ENCODE measurements at places on chromosomes 5 and 9.

DNA sequence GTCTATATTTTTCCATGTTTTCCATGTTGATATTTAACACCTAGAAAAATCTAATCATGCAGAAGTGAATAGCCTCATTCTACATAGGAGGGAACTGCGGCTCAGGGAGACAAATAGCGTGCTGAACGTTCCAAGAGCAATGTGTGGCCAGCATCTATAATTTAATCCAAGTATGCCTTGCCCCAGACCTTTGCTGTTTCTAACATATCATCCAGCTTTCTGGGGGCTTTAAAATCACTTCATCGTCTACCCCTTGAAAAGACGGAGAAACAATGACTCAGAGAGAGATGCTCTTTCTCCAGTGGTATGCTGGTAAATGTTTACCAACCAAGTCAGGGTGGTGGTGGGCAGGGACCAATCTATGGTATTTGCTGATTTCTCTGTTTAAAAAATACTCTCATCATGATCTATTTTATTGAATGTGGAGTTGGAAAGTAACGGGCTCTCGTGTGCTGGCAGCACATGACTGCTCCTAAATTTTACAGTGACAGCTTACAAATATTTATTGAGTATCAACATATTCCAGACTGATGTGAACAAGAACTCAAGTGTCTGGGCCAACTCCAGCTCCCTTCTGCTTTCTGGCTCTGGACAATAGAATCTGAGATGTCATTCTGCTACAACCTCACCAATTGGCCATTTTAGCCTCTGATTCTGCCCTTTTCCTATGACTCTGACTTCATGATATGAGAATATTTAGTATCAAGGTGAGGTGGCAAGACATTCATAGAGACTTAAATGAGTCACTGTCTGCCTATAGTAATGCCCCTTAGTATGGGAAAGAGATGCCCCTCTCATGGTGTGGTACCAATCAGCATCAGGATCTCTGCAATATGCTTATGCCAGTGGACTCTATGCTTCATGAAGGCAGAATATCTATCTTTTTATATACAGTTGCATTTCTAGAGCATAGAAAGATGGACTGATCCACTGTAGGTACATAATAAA, 407.4 kb upstream of the TNC start:
- no peak for DNase-seq

DNA sequence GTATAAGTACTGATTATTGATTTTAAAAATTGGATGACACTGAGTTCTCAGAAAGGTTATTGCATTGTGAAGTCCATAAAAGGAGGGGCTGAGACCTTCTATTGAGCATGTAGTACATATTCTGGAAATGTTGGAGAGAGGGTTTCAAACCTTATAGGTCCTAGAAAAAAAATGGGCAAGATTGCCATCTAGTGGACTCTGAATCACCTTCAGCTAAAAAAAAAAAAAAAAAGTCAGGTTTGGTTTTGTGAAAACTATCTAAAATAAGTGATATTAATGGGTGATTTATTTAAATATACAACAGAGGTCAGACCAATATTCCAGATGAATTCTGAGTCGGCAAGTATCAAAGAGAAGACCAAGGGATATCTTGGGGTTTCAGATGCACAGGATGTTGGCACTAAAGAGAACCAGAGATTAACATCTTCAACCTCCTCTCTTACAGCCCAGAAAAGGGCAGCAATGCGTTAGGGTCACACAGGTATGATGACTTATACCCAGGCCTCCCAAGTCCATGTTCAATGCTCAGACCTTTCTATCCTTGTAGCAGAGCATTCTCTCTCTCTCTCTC, 109.8 kb upstream of the NMUR2 start:
- no peak for DNase-seq

- DNase-seq, result no peak
Observed at GRCh38 chr5:142542906-142543305, 143.0 kb downstream of the FGF1 start.

GRCh38 chr5:41410307-41410706, 100.1 kb downstream of the PLCXD3 start:
- no peak for DNase-seq

DNA sequence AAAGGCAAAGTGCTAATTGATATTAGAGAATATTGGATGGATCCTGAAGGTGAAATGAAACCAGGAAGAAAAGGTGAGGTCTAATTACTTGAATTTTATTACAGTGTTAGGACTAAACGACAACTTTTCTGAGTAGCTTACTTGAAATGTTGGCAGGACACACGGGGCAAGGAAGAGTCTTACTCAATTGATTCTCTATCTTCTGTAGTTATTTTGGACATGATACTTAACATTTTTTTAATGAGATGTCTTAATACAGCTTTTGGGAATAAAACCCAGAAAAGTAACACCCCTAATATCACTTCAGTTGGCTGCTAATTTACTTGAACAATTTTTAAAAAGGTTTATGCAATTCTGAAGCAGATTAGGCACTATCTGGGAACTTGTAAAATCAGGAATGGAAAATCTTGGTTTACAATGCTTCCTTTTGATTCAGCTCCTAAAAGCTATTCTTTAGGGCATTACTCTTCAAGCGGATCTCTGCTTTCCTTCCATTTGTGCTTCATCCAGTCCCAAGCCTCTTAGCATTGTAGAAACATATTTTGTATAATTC, 13.7 kb downstream of the SUB1 start:
- no peak for DNase-seq

DNA sequence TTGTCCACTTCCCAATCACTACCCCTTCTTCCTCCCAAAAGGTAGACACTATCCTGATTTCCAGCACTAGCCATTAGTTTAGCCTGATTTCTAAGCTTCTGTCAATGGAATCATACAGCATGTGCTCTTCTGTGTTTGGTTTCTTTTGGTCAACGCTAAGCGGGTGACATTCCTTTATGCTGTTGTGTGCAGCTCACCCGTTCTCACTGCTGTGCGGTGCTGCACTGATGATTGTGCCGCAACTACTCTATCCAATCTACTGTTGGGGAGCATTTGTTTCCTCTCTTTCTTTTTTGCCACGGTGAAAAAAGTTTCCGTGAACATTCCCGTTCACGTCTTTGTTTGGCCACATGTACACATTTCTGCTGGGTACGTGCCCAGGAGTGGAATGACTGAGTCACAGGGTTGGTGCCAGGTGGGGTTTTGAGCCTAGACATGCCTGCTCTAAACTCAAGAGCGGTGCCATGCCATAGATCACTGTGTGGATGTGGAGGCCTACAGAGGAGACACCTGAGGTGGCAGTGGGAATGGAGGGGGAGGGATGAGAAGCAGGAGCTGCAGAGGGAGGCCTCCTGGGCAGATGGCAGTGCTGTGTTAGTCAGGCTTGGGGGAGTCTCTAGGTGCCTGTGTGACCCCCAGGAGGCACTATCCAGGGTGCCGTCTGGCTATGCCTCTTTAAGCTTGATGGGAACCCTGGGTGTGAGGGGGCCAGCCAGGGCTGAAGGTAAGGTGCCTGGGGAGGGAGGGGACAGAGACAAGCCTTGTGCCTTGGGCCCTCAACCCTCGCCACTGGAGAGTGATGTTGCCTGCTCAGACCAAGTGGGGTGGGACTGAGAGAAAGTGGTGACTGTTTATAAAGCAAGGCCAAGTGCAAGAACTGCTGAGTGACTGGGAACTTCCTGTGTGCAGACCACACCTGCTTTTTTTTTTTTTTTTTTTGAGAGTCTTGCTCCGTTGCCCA, 11.4 kb upstream of the ANKRD33B start:
- no peak for DNase-seq

GRCh38 chr5:150599917-150600511, 40.4 kb upstream of the SYNPO start:
- no peak for DNase-seq

- no peak for DNase-seq
Observed at GRCh38 chr9:2191609-2191972, 176.4 kb downstream of the SMARCA2 start.

DNA sequence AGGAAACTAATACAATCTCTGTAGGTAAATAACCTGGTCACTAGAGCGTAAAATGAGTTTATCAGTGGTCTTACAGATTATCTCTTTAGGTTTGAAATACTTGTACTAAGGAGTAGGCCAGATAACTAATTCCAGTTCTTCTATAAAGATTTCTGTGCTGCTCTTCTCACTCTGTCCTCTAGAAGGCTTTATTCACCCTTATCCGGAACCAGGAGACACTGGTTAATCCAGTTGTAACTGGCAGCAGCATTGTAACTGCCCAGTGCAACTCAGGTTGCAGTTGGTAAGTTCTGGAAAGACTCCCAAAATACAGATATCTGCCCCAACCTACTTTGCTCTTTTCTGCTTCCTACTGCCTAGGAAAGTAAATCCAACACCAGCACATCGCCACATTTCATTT, 19.8 kb downstream of the C5orf22 start:
- DNase-seq, result no peak

DNA sequence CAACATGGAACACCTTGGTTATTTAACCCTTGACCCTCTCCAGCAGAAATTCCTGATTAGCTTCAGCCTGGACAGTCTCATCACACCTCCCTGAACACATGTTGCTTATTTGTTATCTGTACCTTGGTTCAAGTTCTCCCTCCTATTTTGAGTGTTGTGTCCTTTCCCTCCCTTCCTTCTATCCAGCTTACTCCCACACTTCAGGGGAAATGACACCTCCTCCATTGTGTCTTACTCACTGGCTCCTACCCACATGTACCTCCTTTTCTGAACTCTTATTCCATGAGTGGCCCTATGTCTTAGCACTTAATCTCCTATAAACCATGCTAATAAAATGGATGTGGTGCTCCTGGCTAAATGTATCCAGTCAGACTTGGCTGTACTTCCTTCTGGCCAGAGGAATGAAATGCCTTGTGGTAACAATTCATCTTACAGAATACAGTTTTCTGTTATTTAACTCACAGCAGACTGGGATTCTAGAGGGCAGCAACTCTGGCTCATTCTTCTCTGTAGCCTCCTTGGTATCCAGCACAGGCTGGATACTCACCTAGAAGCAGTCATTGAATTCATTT, 11.2 kb downstream of the LIX1 start:
- DNase-seq, result no peak

- no peak for DNase-seq
Observed at GRCh38 chr5:125926172-125926571, 497.0 kb upstream of the GRAMD2B start.

DNA sequence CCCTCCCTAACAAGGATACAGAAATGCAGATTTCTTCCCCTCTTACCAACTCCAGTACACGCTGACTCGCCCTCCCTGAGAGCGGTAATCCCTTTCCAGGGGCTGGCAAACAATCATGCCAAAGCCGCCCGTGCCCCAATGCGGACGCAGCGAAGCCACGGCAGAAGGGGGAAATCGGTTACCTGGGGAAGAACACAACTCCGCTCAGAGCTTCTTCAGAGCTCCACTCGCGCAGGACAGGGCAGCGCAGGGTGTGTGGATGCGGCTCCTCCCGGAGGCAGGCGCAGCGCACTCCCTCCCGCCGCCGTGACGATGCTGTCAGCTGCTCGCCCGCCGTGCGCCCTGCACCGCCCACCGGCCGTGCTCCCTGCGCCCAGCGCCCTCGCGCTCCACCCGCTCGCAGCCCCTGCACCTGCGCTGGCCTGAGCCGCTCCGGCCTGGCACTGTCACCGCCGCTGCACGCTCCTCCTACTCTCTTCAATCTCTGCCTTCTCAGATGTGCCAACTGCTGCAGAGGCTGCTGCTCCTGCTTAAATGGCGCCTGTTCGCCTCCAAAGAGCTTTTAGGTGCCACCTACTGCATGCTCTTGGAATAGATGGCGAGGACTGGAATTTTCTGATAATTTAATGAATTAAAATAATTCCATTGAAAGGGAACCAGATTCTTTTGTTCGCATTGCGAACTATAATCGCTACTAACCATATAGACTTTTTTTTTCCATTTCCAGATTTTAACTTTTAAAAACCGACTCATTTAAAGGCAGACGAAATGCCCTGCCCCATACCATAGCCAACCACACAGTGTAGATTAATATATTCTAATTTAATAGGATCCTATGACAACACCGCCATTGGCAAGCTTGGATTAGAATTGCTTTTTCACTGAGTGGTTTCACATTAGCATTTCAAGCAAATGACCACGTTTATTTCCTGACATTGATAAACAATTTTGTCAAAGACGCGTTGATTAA, at the start of gene DIRAS2:
DIRAS2 (minus strand) TSS at position 255 of the 970 bp plus-strand sequence. CDS start 28,997 bp downstream, outside the sequence.
- DNase-seq, result no peak

DNA sequence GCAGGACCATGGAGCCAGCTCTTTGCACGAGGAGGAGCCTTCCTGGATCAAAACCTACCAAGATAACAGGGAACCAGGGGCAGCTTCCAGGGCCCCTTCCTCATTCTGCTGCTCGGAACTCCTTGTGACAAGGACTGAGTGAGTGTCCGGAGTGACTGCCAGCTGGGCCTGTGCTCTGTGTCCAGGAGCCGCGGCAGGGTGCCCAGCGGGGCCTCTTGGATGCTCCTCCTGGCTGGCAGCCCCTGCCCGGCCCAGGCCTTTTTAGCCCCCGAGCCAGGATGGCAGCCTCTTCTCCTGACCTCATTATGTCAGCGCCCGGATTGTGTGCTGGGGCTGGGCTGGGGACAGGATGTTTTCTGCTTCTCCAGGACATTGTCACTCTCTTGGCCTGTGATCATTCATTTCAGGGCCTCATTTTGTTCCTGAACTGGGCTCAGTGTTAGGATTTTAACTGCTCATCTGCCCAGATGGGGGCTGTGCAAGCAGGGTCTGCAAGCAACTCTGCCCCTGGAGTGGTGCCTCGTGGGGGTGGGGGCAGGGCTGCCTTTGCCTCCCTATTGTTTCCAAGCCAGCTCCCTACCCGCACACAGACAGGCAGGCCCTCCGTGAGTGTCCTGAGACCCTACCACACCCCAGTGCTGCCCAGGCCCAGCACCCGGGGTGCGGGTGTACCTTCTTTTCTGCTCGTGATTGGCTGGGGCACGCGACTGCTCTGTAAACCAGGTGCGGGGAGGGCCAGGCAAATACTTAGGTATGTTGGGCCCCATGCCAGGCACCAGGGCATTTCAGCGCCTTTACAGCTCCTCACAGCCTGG, 161.6 kb downstream of the COL23A1 start:
- no peak for DNase-seq

GRCh38 chr9:136784249-136784996, 6.7 kb upstream of the TMEM141 start:
- DNase-seq, result no peak

- no peak for DNase-seq
Observed at GRCh38 chr5:123709422-123709821, 197.4 kb downstream of the CSNK1G3 start.

DNA sequence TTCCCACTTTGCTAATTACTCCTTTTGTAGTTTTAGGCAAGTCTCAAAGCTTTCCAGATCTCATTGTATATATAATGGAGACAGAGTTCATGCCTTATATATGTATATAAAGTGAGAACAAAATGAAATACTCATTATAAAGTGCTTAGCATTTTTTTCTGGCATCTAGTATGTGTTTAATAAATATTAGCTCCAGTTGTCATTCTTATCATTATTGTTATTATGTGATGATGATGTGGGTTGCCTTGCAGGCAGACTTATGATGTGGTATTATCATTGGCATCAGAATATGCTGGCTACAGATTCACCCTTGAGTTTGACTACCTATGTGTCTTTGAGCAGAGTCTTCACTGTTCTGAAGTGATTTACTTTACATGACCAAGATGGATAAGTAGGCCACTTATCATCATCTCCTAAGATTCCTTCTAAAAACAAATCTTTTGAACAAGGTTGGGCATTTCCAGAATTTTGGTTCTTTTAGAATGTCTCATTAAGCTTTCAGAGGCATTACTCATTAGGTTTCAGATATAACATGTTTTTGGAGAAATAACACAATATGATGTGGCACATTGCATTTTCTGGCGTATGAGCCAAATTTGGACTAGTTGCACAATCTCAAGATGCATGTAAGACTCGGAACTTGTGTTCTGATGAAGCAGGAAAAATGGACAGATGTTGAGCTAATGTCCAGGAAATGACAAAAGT, 145.6 kb upstream of the TNC start:
- DNase-seq, result no peak
